ENCODE measurements at places on chromosomes 5 and 9.
A peak's percentile ranks its signal among the peaks of the same experiment; 100 is the strongest.

DNA sequence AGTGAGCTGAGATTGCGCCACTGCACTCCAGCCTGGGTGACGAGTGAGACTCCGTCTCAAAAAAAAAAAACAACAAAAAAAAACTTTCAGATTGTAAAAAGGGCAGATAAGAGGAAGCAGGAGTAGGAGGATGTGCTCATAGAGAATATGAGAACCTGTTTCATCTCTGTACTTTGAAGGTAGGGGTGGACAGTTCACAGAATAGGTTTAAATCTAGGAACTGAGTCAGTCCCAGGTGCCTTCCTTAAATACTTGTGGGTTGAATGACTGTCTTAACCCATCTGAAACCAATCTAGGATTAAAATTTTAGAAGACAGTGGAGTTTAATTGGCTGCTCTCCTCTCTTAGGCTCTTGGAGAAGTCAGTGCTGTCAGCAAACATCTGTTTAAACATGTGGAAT is 12.4 kb downstream of the POLK start:
- peak; percentile 21 for DNase-seq

GRCh38 chr9:98873951-98874371 is 66.5 kb downstream of the GALNT12 start:
- no peak for DNase-seq

DNA sequence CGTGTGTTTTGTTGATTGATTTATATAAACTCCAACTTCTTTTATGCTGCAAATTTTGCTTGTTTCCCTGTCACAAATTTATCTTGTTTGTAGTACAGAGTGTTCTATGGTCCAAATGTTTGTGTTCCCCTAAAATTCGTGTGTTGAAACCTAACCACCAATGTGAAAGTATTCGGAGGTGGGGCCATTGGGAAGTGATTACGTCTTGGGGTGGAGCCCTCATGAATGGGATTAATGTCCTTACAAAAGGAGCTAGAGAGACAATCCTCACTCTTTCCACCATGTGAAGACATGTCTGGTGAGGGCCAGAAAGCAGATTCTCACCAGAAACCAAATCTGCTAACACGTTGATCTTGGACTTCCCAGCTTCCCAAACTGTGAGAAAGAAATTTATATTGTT is 262.0 kb downstream of the MAN2A1 start:
- no peak for DNase-seq

GRCh38 chr5:179180061-179180610 is 120.0 kb downstream of the ZNF354C start:
- no peak for DNase-seq

- DNase-seq: no peak
These were observed 155.7 kb downstream of the CDK5RAP2 start for GRCh38 chr9:120424248-120424647.

DNA sequence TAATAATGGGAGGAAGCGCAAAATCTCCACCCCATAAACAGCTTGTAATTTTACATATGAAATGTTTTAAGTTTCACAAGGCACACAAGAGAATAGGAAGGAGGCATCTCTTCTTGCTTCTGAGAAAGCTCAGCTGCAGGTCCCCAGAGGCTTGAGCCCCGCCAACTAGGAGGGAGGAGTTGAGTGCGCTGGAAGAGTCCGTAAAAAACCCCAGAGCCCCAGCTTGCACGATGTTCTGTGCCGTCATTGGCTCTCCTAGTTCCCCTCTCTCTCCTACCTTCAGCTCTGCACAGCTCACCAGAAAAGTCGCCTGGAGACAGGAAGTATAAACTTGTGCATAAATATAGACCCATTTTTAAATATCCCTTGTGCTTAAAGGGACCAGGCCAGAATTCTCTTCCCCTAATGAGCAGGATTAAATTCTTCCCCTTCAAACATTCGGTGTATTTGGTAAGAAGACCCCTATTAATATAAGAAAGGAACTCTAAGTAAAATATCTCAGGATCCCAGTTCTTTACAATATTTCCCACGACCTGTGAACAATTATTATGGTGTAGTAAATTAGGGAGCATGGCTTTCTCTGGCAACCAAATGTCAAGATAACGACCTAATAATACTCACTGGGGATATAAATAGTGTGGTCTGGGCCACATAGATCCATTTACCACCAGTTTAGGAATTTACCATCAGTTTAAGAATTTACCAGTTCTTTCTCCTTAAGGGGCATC is 13.7 kb downstream of the GLRX start:
- peak; percentile 92 for DNase-seq

GRCh38 chr5:37771203-37771611 is 68.6 kb downstream of the GDNF start:
- DNase-seq: no peak

GRCh38 chr5:66959653-66960052 is 236.9 kb downstream of the CD180 start:
- DNase-seq: no peak

DNA sequence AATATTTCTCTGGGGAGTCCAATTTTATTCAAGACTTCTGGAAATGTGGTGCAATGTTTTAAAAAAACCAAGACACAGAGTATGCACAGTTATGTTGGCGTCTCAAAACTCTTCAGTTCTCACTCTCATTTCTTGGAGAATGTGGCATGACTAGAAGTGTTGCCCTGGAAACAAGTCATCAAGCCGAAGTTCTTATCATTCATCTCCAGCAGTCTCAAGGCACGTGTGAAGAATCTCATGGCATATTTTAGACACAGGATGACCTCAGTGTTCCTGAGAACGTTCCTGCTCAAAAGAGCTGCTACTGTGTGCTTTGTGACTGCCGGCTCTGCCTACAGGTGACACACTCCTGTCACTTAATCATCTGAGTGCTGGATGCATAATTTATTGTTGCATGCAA is 147.4 kb upstream of the IRX4 start:
- no peak for DNase-seq

DNA sequence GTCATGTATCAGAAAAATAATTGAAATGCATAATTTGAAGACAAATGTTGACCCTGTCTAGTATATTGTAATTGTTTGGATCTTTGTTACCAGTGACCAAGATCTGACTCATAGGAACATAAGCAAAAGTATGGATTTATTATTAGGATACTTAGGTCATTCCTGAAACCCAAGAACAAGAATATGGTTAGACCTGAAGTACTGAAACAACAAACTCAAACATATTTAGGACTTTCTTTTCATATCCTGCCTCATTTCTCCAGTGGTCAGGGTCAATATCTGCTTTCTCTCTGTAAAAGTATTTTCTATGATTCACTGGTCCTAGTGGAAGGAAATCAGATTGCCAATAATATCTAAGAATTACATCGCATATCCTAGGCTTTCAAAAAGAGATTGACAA is 1937.1 kb upstream of the WWC1 start:
- no peak for DNase-seq

DNA sequence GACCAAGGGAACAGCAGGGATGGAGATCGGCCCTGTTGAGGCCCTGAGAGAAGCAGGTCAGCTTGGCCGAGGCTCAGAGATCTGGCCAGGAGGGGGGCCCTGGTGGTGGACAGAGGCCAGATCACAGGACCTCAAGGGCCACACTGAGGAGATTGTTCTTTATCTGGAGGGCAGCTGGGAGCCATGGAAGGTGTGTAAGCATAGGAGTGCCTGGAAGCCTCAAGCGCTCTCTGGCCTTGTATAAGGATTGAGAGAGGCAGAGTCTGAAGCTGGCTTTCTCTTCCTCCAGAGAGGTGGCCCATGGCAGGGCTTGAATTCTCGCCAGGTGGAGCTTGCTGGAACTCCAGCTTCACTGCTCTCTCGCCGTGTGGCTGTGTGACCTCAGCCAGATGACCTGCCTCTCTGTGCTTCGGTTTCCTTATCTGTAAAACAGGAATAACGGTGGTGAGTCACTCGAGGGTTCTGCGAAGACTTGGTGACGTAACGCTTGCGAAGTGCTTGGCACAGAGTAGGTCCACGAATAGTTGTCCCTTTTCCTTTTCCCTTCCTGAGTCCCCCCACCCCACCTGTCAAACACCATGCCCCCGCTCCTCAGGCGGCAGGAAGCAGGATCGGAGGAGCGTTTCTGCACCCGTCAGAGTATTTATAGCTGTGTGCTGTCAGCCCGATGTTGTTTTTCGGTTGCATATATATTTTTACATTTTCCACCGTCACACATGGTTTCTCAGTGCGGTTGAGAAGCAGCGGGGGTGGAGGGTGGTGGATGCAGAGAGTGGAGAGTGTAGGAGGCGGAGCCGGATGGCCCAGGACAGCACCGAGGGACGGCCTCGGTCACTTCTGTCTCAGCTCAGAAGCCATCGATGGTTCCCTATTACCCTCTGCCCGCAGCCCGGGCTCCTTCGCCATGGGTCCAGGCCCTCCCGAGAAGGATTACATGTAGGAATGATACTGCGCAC is 17.0 kb upstream of the CRB2 start:
- DNase-seq: peak; percentile 89

GRCh38 chr5:81213070-81213469 is 20.1 kb upstream of the CKMT2 start:
- DNase-seq: no peak

GRCh38 chr9:76581731-76582130 is 122.7 kb downstream of the GCNT1 start:
- no peak for DNase-seq

DNA sequence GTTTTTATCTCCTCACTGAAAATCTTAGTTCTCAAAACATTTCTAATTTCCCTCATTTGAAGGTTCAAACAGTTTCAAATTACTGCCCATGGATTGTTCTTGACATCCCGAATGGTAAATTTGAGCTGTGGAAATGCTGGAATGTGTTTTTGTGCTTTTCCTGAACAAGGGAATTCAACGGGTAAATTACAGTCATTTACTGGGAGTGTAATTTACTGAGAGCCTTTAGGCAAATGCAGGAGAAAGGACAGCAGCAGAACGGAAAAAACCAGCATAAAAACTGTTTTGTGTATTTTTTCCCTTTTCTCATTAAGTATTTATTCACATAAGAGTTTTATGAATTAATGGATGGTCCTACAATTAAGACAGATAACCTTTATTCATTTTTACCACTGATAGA is 139.2 kb downstream of the PBX3 start:
- DNase-seq: no peak

- no peak for DNase-seq
These were observed 322.2 kb downstream of the GLIS3 start for GRCh38 chr9:3977614-3978112.
